ENCODE measurements at places on chromosomes 3 and 15.

GRCh38 chr3:136617198-136617597 lies 135.0 kb downstream of the STAG1 start:
- no peak for DNase-seq

- DNase-seq: no peak
These were observed 1055.7 kb downstream of the NAALADL2 start for GRCh38 chr3:175914785-175915184.

DNA sequence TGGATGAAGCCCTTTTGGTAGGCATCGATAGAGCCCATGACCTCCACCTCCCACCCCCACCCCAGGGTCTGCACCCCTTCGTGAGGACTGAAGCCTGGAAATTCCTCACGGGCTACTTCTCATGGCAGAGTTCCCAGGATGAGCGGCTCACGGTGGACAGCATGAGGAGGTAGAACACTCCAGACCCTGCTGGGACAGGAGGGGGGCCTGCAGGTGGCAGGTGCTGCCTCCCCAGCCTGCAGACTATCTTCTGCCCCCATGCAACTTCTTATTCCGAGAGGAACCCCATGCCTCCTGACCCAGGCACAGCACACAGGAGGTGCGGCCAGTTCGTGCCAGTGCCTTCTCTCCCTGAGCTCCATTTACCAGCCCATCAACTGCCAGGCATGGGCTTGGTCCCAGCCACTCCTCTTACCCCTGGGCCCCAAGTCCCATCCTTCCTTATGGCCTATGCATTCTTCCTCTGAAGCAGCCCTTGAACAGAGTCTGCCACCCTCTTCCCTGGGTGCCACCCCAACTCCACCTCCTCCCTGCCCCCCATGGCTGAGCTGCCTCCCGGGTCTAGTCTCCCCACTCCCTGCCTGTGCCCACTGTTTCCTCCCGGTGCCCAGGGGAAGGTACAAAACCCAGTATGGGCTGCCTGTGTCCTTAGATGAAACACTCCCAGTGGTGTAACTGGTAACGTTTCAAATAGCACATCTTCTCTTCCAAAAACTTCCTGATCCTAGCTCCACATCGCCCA lies 8.4 kb downstream of the TBC1D21 start:
- no peak for DNase-seq

GRCh38 chr3:44050101-44050500 lies 191.6 kb upstream of the TOPAZ1 start:
- DNase-seq: no peak

DNA sequence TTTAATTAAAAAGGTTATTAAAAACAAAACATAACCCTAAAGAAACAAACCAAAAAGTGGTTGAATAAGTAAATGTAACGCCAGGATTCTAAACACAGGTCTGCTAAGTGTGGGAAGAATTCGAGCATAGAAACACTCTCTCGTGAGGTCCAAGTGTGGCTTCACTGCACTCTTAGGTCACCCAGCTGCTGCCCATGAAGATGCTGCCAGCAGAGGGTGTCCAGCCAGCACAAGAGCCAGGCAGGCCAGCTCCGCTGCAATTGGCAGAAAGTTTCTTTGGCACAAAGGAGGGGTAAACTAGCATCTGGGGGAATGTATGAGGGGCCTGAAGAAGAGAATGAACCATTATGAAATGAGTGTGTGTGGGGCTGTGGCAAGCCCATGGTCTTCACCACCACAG lies 215.7 kb upstream of the FEZF2 start:
- DNase-seq: no peak

- no peak for DNase-seq
These were observed 83.4 kb downstream of the SLCO3A1 start for GRCh38 chr15:91936927-91937326.

GRCh38 chr3:52372822-52373504 lies 56.8 kb downstream of the DNAH1 start:
- no peak for DNase-seq

DNA sequence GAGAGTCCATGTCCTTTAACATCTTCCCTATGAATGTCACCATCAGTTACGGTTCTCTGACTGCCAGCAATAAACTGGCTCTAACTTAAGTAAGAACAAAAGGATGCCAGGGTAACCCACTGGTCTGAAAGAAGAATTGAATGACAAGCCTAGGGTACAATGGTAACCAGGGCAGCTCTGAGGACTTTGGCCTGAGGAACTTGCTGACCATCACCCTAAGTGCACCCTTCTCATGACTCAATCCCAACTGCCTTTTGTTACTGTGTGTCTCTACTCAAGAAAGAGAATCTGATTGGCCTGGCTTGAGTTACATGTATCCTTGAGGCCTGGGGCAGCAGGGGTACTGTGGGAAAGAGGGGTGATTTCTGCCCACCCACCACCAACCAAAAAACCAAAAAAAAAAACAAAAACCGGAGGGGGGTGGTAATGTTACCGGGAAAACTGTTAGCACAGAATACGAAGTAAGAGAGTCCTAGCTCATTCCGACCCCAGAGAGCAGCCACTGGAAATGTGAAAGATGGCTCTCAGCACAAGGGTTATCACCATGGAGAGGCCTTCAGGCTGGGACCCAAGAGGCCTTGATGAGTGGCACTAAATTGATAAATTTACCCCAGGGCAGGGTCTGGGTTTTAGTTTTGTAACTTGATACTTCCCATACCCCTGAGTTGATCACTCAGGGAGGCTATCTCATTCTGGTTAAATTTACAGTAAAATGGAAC lies 9.3 kb upstream of the SLC28A1 start:
- no peak for DNase-seq

DNA sequence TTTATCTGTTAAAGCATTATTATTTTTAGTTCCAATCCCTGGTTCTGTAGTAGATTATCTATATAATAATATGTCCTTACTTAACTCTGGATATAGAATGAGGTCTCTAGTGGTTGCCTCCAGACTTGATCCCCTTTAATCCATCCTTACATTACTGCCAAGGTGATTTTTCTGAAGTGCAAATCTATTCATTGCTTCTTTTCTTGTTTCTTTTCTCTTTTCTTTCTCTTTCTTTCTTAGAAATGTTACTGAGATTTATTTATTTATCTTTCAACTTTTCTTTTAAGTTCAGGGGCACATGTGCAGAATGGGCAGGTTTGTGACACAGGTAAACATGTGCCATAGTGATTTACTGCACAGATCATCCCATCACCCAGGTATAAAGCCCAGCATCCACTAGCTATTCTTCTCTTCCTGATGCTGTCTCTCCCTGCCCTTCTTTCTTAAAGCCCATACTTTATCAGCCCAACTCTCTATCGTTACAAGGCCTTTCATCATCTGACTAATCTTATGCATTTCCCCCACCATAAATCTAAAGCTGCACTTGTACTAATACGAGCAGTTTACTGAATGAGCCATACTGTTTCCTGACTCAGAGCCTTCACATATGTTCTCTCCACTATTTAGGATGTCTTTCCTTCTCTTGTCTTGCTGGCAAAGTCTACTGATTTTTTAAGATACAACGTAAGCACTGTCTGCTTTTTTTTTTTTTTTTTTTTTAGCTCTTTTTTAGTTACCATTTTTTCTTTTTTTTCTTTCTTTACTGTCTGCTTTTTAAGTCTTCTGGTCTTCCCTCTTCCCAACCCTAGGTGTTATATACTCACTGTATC lies 4.6 kb downstream of the GLCE start:
- no peak for DNase-seq

DNA sequence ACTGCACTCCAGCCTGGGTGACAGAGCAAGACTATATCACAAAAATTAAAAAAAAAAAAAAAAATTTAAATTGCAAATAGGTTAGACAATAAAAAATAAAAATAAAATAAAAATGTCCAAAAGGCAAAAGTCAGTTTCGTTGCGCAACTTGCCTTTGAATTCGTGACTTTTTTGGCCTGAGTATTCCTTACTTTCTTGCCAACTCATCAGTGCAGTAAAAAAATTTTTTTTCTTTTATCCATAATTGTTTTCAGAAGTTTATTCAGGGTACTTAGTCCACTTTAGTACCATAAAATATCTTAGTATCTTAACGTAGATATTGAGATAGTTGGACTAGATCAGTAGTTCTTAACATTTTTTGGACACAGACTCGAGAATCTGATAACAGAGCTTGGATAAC lies 22.4 kb upstream of the CILP start:
- DNase-seq: no peak

- DNase-seq: no peak
These were observed 134.6 kb upstream of the PDZRN3 start for GRCh38 chr3:73759297-73759711.

- no peak for DNase-seq
These were observed 196.4 kb downstream of the RPLP1 start for GRCh38 chr15:69648775-69649735.

DNA sequence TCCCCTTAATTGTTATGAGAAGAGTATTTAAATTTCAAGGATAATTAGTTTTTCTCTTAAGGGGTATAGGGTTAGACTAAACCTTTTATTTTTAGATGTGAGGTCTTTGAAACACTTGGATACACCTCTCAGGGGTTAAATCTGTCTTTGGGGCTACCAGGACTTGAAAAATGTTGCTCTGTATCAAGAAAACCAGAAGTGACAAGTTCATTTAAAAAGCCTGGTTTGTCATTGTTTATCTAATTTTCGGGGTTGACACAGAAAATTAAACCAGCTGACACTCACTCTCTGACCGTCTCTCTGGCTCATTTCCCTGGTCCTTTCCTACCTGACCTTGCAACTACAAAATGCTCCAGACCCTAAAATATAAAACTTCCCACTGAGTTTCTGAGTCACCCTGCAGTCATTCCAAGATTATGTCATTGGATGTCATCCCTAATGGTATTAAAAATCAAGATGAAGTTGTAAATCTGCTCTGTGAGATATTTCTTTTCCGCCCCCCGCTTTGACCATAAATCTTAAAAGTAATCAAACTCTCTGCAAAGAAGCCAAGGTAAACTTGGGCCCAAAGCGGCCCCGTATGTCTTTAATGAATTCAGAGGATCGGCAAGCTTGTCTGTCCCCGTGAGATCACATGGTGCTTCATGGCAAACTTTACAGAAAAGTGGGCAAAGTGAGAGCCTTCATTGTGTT lies 32.9 kb upstream of the SKOR1 start:
- no peak for DNase-seq

GRCh38 chr15:99021694-99022093 lies 14.1 kb upstream of the PGPEP1L start:
- DNase-seq: no peak

GRCh38 chr3:153614563-153614962 lies 452.5 kb downstream of the RAP2B start:
- peak; percentile 32 for DNase-seq

- no peak for DNase-seq
These were observed 41.7 kb upstream of the SPSB4 start for GRCh38 chr3:141009496-141009895.

DNA sequence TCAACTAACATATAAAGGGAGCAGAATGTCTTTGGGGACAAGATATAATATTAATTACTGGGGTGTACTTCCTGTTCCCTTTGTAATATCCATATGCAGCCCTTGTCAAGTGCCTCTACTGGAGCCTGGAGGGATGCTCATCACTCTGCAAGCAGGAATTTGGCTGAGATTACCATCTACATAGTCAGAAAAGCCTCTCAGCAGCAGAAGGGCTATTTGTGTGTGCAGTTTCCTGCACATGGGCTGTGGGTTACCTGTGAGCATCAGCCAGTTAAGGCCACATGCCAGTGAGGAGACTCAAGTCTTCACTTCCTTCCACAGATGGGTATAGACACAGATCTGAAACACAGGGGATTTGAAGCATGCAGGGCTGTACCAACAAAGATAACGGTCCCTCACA lies 278.1 kb upstream of the PLSCR5 start:
- DNase-seq: no peak

GRCh38 chr15:59237119-59237855 lies 30.6 kb downstream of the LDHAL6B start:
- no peak for DNase-seq

- no peak for DNase-seq
These were observed 119.5 kb downstream of the CHST2 start for GRCh38 chr3:143239031-143239430.

GRCh38 chr3:23797491-23797890 lies 8.3 kb upstream of the UBE2E1 start:
- DNase-seq: no peak

- DNase-seq: no peak
These were observed 49.5 kb upstream of the NR2E3 start for GRCh38 chr15:71760852-71761251.

DNA sequence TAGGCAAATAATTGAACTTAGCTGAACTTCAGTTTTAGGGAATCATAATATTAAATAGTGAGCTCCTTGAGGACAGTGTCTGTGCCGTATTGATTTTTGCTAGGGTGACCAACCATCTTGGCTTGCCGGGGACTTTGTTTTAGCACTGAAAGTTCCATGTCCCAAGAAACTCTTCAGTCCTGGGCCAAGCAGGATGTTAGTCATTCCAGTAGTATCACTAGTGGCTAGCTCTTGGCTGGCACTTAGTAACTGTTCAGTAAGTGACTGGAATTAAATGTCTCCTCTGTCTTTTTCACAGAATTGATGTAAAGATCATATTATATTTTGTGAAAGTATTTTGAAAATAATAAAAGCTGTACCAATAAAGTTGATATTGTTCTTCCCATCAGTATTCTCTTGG lies 42.3 kb downstream of the RSRC1 start:
- DNase-seq: no peak

- DNase-seq: no peak
These were observed 315.6 kb upstream of the THBS1 start for GRCh38 chr15:39265261-39265660.

- DNase-seq: no peak
These were observed 30.1 kb upstream of the FGD5 start for GRCh38 chr3:14788644-14789043.

GRCh38 chr3:169179321-169179720 lies 484.2 kb downstream of the MECOM start:
- DNase-seq: no peak

GRCh38 chr15:57218826-57219576 lies 157.3 kb upstream of the CGNL1 start:
- peak; percentile 9 for DNase-seq
